ENCODE measurements at places on chromosomes 5 and 9.

GRCh38 chr5:3301306-3301705, 294.3 kb upstream of the IRX1 start:
- no peak for DNase-seq

DNA sequence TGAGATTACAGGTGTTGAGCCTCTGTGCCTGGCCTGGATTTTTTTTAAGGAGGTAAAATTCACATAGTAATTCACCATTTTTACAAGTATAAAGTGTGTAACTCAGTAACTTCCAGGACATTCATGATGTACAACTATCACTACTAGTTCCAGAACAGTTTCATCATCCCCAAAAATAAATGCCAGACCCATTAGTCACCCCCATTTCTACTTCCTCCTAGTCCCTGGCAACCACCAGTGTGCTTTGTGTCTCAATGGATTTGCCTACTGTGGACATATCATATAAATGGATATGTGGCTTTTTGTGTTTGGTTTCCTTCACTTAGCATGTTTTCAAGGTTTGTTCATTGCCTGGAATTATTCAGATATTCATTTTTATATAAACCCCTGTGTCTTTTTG, 72.5 kb upstream of the PANK3 start:
- DNase-seq, result no peak

DNA sequence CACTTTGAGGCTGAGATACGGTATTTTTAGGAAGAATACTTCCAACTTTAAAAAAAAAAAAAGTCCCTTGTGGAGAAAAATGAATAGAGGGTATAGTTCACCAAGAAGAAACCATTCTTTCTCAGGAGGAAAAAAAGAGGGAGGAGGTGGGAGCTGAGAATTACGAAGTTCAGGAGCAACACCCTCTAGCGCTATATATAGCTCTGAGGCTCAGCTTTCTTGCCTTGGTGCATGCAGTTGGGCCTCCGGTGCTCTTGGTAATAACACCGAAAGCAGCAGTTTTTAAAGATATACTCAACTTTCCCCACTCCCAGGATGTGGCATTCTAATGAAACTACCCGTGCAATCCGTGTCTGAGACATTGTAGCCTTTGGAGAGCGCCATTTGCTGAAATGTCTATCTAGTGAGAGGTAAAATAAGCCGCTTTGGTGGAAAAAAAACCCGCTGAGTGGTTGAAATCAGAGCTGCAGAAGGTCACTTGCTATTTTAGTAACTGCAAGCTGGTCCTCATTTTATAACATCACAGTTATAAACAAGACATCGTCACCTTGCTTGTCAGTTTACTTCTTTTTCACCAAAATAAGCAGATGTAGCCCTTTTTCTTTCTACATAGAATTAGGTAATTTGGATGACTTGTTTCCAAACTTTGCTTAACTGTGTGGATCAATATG, 156.4 kb downstream of the RORB start:
- DNase-seq, result no peak

GRCh38 chr9:99050924-99051323, 54.0 kb upstream of the TGFBR1 start:
- DNase-seq, result no peak

GRCh38 chr5:150522504-150523414, 14.8 kb downstream of the NDST1 start:
- no peak for DNase-seq

DNA sequence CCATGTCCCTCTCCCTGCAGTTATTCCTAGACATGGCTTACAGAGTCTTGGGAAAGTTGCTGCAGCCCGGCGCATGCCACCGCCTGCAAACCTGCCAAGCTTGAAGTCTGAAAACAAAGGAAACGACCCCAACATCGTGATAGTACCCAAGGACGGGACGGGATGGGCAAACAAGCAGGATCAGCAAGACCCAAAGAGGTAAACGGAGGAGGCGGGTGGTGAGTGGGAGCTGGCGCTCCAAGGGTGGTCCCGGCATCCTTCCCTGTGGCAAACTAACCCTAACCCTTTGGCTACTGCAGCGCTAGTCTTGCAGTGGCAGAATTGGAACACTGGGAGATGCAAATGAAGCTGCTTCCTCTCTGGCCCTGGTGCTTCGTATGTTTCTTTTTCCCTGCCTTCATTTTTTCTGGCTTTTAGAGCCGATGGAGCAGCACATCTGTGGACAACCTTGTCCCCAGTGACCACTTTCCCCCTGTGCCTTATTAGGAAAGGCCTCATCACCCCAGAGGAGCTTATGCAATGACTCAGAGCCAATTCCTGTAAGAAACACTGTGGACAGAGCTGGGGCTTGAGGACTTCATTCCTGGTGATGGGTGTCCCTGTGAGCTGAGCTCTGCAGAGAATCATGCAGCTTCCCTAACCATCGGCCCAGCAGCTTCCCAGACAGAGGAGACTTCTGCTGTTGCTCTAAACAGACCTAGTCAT, 38.9 kb downstream of the PRRC2B start:
- DNase-seq, result no peak

GRCh38 chr9:138060365-138060764, 182.8 kb downstream of the CACNA1B start:
- DNase-seq, result no peak

- no peak for DNase-seq
These were observed 4.2 kb downstream of the CCNI2 start for GRCh38 chr5:132751444-132751843.

GRCh38 chr9:128193469-128194096, 2.2 kb upstream of the CIZ1 start:
- no peak for DNase-seq

- no peak for DNase-seq
These were observed 35.5 kb downstream of the UGT3A2 start for GRCh38 chr5:36031223-36031622.

- DNase-seq, result no peak
These were observed 19.6 kb upstream of the TIFAB start for GRCh38 chr5:135471726-135472125.

GRCh38 chr9:7456377-7456776, 343.2 kb downstream of the DMAC1 start:
- DNase-seq, result no peak

- no peak for DNase-seq
These were observed 290.8 kb downstream of the ATPSCKMT start for GRCh38 chr5:9958914-9959313.

DNA sequence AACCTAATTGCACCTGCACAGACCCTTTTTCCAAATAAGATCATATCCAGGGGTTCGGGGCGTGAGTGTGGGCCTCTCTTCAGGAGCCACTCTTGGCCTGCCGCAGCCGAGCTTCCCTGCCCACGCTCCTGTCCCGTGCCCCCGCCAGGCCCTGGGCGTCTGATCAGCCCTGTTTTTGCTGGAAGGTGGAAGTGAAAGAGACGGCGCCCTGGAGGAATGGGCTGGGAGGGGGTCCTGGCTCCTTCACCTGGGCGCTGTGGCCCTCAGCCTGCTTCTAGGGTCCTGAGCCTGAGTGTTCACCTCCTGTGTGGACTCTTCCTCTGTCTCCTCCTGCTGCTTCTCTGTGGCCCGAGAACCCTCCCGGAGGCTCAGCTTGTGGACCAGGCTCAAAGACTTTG, 11.2 kb upstream of the COL5A1 start:
- no peak for DNase-seq

GRCh38 chr5:76622076-76622475, 1.1 kb downstream of the F2RL2 start:
- no peak for DNase-seq

DNA sequence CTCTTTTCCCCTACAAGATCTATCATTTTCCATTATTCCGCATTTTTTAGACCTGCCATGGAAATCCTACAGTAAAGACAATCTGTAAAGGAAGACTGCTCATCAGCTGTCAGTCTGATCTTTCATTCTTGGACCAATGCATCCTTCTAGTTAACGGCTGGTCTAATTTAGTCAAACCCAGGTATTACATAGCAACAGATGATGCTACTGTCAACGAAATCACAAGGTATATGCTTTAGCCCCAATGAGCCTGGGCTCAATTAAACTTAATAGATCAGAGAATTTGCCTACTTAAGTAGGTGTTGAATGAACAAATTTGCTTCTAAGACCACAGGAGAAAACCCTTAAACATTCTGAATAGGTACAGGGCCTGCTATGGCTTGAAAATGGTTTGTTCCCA, 207.0 kb downstream of the TSSK1B start:
- DNase-seq, result no peak

DNA sequence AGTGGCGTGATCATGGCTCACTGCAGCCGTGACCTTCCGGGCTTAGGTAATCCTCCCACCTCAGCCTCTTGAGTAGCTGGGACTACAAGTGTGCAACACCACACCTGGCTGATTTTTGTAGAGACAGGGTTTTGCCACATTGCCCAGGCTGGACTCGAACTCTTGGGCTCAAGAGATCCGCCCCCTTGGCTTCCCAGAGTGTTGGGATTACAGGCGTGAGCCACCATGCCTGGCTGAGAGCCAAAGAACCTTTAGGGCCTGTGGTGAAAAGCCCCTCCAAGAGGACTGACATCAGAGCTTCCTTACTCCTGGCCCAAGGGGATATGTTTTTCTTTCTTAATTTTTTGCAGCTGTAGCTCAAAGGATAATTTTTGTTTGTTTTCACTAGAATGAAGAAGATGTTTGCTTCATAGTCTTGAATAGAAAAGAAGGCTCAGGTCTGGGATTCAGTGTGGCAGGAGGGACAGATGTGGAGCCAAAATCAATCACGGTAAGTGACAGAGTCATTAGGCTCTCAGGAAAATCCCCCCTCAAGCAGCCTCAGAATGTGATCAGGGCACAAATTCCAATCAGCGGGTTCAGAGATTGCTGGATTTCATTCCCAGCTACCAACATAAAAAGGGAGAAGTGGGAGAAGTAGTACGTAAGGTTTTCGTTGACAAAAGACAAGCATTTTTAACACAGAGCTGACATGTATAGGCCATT, 77.1 kb downstream of the GOLPH3 start:
- no peak for DNase-seq

DNA sequence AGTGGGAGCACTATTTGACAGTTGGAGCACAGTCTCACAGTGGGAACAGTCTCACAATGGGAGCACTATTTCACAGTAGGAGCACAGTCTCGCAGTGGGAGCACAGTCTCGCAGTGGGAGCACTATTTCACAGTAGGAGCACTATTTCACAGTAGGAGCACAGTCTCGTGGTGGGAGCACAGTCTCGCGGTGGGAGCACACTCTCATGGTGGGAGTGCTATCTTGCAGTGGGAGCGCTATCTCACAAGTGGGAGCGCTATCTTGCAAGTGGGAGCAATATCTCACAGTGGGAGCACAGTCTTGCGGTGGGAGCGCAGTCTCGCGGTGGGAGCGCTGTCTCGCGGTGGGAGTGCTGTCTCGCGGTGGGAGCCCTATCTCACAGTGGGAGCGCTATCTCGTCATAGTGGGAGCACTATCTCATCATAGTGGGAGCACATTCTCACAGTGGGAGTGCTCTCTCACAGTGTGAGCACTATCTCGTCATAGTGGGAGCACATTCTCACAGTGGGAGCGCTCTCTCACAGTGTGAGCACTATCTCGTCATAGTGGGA, 56.1 kb downstream of the MED10 start:
- DNase-seq, result no peak

DNA sequence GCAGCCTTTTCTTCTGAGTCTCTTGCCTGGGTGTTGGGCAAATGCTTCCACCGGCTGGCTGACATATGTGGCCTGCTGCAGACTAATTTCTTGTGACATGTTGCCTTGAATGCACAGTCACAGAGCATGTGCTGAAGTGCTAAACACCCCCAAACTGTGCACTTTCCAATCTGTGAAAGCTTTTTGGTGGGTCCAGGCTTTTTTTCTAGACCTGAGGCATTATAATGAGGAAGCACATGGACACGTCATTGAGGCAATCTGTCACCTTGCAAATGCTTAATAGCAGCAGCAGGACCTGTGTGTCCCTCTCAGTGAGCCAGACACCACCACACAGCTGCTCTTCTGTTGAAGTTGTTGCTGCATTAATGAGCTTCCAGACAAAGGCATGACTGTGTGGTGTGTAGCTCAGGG, 274.7 kb downstream of the ELAVL2 start:
- DNase-seq, result no peak

GRCh38 chr5:134794082-134794481, 35.5 kb downstream of the DDX46 start:
- DNase-seq, result no peak

GRCh38 chr9:16119261-16120230, 566.7 kb downstream of the CCDC171 start:
- DNase-seq, result no peak

- DNase-seq, result no peak
These were observed 5.2 kb upstream of the ALDOB start for GRCh38 chr9:101440714-101441230.
